WTC11 (cell line): ENCODE measurements at places on chromosomes 16 and 17. TPM values are rescaled to one million over a fixed set of nuclear protein-coding genes. Genes with fewer than 3 reads are reported as not detected.

GRCh38 chr16:56614549-56614991, 6.2 kb downstream of the MT2A start:
- no peak overlapping the region for H3K4me3 ChIP-seq
- H3K27me3 ChIP-seq, result peaks cover 93% of the 10 kb centered on the region
- no peaks in the 10 kb centered on the region for H3K36me3 ChIP-seq
- H3K27ac ChIP-seq, result no peak overlapping the region
- peaks cover 42% of the 10 kb centered on the region for H3K4me1 ChIP-seq

GRCh38 chr17:68089881-68090280, 54.3 kb downstream of the KPNA2 start:
- H3K27ac ChIP-seq, result no peak overlapping the region
- H3K36me3 ChIP-seq, result no peaks in the 10 kb centered on the region
- DNase-seq, result no peak
- peaks cover 15% of the 10 kb centered on the region for H3K4me1 ChIP-seq

DNA sequence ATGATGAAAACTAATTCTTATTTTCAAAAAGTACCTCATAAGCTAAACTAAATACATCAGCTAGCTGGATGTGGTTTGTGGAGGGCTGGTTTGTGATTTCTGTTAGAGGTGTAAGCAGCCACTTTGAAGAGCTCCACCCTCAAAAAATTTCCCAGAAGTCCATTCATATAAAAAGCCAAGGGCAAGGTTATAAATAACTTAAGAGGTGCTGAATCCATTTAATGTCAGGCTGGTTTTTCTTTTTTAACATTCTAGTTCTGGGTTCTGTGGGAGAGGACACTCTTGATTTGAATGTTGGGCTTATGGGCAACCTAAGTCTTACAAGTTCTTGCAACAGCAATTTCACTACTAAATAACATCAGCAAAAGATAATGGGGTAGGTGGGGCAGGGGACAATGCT, 3.4 kb upstream of the WIPI1 start:
- H3K27ac ChIP-seq, result no peak overlapping the region
- H3K27me3 ChIP-seq, result peaks cover 7% of the 10 kb centered on the region; the same call in 1 of the 2 replicates
- H3K36me3 ChIP-seq, result no peaks in the 10 kb centered on the region
- H3K4me3 ChIP-seq, result no peak overlapping the region
- peaks cover 50% of the 10 kb centered on the region for H3K4me1 ChIP-seq
- DNase-seq, result no peak

DNA sequence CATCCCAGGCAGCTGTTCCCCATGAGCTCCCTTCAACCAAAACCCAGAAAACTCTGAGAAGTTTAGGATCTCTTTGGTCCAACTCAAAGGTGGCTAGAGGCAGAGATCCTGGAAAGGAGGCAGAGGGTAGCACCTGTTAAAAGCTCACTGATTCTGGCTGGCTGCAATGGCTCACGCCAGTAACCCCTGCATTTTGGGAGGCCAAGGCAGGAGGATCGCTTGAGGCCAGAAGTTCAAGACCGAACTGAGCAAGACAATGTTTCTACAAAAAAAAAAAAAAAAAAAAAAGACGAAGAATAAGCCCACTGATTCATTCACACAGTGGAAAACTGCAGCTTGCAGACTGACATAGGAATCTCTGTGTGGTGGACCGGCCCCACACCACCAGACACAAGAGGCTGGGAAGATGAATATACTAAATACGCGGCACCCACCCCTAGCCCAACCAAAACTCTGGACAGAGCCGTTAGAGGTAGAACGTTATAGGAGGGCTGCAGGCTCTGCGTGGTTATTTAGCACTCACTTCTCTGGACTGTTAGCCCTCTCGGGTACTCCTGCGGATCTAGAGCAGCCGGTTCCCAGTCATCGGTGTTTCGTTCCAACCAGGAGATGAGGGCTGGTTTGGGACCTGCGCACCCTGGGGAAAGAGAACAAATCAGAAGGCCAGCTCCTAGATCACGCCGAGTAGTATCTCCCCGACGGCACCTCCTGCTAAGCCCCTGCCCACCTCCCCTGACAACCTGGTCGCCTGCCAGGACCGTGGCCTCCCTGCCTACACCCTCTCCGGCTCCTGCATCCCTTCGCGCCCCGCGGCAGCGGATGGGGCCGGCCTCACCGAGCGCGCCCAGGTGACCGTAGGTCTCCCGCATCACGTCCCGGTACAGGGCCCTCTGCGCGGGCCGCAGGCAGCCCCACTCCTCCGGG, 925 bp downstream of the ZNF689 start:
- peak overlapping the region; percentile 84 for H3K4me3 ChIP-seq
- H3K4me1 ChIP-seq, result peaks cover 3% of the 10 kb centered on the region; the same call in 1 of the 2 replicates
- DNase-seq, result peak; percentile 46
- H3K27me3 ChIP-seq, result no peaks in the 10 kb centered on the region; the same call in 1 of the 2 replicates
- H3K27ac ChIP-seq, result peak overlapping the region; percentile 41; the same call in 1 of the 2 replicates

DNA sequence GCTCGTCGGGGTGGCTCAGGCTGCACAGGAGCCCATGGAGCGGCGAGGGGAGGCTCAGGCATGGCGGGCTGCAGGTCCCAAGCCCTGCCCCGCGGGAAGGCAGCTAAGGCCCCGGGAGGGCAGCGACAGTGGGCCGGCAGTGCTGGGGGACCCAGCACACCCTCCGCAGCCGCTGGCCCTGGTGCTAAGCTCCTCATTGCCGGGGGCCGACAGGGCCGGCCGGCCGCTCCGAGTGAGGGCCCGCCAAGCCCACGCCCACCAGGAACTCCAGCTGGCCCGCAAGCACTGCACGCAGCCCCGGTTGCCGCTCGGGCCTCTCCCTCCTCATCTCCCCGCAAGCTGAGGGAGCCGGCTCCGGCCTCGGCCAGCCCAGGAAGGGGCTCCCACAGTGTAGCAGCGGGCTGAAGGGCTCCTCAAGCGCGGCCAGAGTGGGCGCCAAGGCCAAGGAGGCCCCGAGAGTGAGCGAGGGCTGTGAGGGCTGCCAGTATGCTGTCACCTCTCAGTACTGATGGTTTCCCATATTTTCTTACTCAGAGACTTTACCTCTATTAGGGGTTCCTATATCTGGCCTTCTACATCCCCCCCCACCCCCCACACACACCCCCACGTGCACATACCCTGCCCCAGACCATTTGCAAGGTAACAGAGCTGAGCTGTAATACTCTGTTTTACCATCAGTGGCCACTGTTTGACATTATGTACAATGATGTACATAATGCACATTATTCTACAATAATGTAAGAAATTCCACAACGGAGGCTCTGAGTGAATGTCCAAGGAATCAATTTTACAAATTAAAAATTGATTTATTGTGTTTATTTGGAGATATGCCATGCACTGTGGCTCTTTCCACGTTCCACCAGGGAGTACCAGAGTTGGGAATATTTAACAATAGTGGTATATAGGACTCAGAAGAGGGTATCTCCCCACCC, 3.7 kb upstream of the VAT1L start:
- peaks cover 37% of the 10 kb centered on the region for H3K27me3 ChIP-seq
- H3K27ac ChIP-seq, result no peak overlapping the region
- H3K4me3 ChIP-seq, result no peak overlapping the region
- no peak for DNase-seq
- peaks cover 4% of the 10 kb centered on the region for H3K36me3 ChIP-seq
- H3K4me1 ChIP-seq, result peaks cover 10% of the 10 kb centered on the region

Gene TEKT1
- total RNA-seq, result 0.37 TPM in 1 of 3 replicates, not detected in the others

Gene TMEM100
- 0.39 to 1.1 TPM (median 0.57 TPM) in 3 replicates for total RNA-seq

Gene NPIPA8
- total RNA-seq, result 6.8 to 32.4 TPM (median 22.7 TPM) in 3 replicates

Gene LHX1
- 0.61 to 1.3 TPM (median 1.2 TPM) in 3 replicates for total RNA-seq

Gene KRTAP4-6
- not detected in 3 replicates for total RNA-seq
